Renal cortex interstitium (tissue), 15 donors: ENCODE measurements at places on chromosomes 13 and 19. TPM values are rescaled to one million over a fixed set of nuclear protein-coding genes. Genes with fewer than 3 reads are reported as not detected.

The GIPC3 gene
- 3.1 TPM for polyA plus RNA-seq

DNA sequence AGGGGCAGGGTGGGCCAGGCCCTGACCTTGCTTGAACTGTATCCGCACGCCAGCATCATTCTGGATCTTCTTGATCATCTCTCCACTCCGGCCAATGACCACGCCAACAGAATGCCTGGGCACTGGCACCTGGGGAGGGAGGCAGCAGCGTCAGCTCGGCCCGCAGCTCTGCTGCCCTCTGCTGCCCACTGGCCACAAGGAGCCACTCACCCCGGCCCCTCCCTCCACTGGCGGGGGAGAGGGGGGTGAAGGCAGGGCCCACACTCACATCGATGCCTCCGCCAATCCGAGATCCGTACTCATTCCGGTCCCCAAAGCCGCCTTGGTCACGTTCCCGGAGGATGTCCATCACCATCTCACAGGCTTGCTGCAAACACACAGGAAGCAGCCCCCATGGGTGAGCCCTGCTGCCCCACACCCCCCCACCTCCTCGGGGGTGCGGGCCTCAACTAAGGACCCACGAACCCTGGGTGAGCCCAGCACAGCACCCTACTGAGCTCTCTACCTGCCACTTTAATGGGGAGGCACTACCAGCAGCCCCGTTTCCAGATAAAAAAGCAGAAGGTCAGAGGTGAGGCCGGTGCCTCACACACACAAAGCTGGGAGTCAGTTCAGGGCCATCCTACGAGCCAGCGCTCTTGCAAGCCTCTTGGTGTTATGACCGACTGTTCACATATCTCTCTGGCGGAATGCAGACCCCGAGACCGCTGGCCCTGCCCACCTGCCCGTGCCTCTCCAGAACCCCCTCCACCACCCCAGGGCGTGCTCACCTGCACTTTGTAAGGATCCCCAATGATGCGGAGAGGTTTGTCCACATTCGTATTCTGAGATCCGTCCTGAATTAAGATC lies 6.7 kb downstream of the KHSRP start:
- DNase-seq, result no peak

DNA sequence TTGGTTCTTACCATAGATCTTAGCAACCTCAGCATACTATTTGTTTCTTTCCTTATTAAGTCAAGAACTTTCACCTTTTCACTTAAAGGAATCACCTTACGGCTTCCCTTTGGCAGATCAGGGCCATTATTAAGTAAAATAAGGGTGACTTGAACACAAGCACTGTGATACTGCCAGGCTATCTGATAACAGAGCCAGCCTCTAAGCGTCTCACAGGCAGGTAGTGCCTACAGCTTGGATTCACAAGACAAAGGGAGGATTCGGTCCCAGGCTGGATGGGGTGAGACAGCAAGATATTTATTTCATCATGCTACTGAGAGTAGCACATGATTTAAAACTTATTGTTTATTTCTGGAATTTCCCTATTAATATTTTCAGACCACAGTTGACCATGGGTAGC lies 218.6 kb downstream of the FOXO1 start:
- no peak for DNase-seq

DNA sequence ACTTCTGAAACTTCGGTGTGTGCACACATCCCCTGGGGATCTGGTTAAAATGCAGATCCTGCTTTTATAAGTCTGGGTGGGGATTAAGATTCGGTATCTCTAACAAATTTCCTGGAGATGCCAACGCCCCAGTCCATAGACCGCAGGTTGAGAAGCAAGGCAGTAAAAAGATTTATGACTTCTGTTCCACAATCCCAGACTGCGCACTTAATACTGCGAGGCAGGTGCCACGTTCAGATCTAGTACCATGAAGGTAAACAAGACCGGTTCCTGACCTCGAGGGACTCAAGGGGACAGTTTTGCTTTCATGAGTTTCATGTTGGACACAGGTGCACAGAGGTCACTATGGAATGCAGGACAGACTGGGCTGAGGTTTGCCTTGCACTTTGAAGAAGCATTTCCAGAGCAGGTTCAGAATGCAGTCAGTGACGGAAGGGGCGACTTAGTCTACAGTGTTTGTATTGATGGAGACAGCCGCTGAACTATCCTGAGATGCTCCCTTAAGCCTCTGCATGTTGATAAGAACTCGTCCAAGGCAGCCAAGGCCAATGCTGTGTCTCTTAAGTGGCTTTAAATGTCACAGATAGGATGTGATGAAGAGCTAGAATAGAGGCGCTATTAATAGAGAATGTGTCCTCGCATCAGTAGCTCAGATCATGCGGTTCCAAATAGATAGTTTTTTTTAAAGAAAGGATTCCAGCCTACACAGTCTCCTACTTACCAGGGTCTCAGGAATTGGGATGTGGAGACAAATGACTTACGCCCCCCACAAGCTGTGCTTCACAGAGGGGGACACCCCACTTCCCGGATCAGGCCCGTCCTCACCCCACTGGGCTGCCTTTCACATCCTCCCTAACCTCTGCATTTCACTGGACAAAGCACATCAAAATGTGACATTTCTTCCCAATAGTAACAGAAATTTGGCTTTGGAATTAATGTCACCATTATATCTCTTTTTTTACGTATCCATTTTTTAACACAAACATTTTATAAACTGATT lies 97.1 kb upstream of the IRS2 start:
- DNase-seq, result no peak

The IGFL2 gene
- polyA plus RNA-seq, result not detected

The RNF225 gene
- polyA plus RNA-seq, result not detected

The ZNF845 gene
- 10.4 TPM for polyA plus RNA-seq

- no peak for DNase-seq
These were observed 1.3 kb upstream of the CALM3 start for GRCh38 chr19:46599716-46600373.

- DNase-seq, result no peak
These were observed 5.4 kb upstream of the ZSCAN5A start for GRCh38 chr19:56319991-56320390.

DNA sequence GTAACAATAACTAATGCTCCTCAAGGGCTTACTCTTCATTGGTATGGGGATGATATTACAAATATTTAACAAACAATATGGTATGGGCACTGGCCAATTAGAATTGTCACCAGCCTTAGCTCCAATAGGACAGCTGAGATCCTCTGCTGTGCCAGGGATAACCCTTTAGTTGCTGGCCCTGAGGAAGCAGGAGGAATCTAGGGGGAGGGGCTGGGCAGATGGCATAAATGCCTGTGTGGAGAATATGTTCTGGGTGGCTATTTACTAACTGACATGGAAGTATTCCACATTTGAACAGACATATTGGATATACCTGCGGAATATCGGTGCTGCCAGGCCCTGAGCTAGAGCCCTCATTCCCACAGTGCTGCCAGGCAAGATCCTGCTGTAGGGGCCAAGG lies 16.6 kb upstream of the LRCH1 start:
- DNase-seq, result no peak
